IPS DF 19.7 (cell line): ENCODE measurements at places on chromosomes 1 and 21.
A peak's percentile ranks its signal among the peaks of the same experiment; 100 is the strongest.

- DNase-seq, result no peak
These were observed 216.9 kb upstream of the SAMSN1 start for GRCh38 chr21:14762734-14763694.

DNA sequence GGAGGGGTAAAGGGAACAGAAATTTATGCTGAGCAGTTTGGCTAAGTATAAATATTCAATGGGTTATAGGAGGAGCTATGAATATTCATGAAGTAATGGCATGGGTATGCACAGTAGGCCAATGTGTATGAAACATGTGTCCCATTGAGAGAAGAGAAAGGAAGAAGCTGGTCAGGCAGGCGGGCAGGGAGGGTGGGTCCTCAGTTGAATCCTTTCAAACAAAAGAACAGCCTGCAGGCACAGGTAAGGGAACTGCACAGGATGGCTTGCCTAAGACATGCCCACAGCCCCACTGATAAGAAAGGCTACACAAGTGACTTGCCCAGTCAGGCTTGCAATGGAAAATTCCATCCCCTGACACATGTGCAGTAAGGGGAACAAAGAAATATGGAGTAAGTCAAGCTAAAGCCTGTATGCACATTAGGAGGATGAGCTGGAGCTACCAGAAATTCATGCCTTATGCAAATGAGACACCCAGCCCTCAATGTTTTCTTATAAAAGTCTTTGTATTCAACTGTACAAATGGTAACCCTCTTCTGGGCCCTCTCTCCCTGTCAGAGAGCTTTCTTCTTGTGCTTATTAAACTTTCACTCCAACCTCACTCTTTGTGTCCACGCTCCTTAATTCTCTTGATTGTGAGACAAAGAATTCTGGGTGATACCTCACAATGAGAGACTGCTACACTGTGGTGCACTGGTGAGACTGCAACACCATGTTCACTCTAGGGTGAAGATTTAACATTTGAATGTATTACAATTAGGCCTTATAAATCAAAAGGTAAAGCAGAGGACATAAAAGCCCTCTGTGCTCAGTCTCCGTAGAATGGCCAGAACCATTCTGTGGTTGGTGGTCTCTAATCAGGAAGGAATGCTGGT, 96.5 kb downstream of the ATP1B1 start:
- no peak for DNase-seq

DNA sequence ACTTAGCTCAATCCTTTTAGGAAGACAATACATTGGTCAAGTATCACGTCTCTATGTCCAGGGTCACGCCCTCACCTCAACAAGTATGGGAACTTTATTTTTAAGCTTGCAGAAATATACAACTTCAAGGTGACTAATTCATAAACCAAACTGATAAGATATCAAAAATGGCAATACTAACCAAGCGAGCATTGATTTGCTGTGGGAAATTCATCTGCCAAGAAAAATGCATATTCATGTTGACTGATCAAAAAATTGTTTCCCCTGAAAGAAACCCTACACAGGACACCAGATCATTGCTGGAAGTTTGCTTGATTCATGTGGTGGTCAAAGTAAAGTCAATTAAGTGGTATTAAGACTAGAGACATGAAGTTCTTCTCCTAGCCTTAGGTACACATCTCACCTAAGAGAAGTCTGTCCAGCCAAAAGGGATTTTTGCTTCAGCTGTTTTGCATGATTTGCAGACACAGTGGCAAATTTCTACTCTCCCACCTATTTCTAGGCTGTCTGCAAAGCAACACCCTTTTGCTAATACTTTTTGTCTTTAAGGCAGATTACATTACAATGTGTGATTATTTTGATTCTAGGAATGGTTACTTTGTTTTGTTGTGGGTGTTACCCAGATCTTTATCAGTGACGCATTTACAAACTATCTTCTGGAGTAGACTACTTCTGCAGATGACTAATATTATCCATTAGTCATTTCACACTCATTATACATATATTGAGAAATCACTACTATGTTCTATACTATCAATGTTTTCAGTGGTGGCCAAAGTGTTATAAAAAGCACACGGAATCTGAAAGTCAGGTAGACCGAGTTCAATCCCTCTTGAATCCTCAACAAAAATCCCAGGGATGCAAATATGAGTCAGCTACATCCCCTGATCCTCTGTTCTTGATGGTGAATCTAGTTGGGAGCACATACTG, 12.4 kb downstream of the SAMSN1 start:
- no peak for DNase-seq

GRCh38 chr21:43578677-43579303, 80.5 kb downstream of the HSF2BP start:
- DNase-seq, result no peak

GRCh38 chr1:44947774-44948311, 38.6 kb downstream of the EIF2B3 start:
- DNase-seq, result no peak

DNA sequence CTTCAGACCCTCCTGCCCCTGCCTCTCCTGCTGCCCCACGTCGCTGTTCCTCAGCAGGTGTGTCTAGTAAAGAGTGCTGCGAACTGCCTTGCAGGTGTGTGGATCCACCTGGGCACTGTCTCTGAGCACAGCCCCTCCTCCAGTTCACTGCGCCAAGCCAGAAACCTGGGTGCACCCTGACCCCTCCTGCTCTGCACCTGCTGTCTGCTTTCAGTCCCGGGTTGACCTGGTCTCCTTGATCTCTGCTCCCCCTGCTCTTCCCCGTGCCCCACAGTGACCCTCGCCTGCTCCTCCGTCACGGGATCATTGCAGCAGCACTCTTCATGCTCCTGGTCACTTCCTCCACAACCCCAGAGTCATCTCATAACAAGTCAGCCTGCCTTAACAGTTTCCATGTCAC, 6.5 kb downstream of the A3GALT2 start:
- no peak for DNase-seq

- DNase-seq, result no peak
These were observed 21.0 kb downstream of the SPRTN start for GRCh38 chr1:231359113-231359512.

DNA sequence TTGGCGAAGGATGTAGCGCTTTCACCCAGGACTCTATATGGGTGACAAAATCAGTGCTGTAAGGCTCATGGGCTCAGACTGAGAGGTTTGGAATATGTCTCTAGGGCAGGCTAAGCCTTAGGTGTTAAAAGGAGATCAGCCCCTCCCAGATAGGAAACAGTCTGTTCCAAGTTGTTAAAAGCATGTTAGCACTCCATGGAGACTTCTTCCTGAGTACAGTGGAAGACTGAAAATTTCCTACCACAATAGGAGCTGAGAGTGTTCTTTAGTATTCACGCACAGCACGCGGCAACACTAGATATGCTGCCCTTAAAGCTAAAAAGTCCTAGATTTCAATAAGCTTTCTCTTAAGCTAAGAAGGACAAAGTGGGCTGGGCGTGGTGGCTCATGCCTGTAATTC, 122.1 kb downstream of the TRABD2B start:
- no peak for DNase-seq

GRCh38 chr1:55694310-55694801, 479.2 kb upstream of the USP24 start:
- DNase-seq, result no peak

- DNase-seq, result no peak
These were observed 2.3 kb downstream of the KLHL17 start for GRCh38 chr1:962381-963300.

DNA sequence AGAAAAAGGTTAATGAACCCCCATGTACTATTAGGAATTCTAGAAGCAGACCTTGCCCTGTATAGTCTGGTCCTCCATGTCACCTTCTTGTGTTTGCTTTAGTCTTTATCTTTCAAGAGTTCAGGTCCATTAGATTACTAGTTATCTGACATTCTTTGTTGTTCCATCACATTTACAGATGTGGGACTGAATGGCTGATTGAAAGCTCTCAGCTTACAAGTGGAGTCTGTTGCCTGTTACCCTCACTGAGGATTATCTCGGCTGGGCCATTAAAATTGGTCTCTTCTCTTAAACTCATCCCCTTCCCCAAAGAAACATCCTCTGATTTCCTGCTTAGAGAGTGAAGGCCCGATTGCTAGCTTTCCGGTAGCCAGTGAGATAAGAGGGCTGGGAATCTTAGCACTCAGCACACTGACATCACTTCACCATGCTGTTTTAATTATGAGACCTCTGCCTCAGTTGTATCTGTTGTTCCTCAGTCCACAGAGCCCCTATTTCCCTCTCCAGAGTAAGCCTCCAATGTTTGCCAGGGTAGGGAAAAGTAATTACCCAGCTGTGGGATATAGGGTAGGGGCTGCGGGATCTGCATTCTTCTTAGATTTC, 76.8 kb downstream of the LPGAT1 start:
- no peak for DNase-seq

- DNase-seq, result no peak
These were observed 18.1 kb downstream of the KNCN start for GRCh38 chr1:46533179-46533864.

DNA sequence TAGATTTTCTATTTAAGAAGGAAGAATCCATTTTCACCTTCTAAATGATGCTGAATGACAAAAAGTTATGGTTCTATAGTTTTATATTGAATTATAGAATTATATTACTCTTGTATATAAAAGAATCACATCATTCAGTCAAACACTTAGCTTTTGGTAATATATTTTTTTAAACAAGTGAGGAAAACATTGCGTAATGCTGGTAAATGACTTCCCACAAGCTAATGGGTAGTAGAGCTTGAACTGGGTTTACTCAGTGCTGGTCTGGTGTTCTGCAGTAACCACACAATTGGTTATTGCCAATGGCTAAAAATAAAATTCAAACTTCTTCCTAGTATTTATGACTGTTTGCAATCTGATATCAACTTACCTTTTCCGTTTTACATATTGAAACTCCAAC, 10.6 kb upstream of the GIPC2 start:
- no peak for DNase-seq

GRCh38 chr1:231522038-231522437, 6.4 kb upstream of the TSNAX start:
- no peak for DNase-seq

- no peak for DNase-seq
These were observed 8.0 kb upstream of the AKR1A1 start for GRCh38 chr1:45542591-45542990.

DNA sequence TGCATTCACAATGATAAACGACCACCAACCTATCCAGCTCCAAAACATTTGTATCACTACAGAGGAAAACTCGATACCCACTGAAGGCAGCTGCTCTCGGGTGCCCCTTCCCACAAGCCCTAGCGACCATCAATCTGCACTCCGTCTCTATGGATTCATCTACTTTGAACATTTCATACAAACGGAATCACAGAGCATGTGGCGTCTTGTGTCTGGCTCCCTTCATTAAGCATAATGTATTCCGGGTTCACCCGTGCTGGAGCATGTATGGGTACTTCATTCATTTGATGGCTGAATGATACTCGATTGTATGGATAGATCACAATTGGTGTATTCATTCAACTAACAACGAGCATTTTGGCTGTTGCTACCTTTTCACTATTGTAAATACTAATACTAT, 340.2 kb downstream of the SMYD3 start:
- no peak for DNase-seq

DNA sequence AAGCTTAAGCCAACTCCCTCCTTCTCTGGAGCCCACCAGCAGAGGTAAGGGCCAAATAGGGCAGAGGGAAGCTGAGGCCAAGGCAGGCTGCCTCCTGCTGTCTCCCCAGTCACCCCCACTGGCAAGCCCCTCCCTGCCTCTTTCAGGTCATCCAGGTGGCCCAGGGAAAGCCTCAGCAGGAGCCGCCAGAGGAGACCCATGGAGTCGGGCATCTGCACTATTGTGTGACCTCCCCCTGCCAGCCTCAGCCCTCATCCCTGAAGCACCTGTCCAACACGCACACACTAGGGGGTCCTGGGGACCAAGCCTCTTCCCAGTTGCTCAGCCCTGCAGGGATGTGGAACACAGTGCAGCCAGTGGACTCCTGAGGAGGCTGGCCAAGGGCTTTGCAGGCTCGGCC, 5.3 kb upstream of the NAXE start:
- no peak for DNase-seq

DNA sequence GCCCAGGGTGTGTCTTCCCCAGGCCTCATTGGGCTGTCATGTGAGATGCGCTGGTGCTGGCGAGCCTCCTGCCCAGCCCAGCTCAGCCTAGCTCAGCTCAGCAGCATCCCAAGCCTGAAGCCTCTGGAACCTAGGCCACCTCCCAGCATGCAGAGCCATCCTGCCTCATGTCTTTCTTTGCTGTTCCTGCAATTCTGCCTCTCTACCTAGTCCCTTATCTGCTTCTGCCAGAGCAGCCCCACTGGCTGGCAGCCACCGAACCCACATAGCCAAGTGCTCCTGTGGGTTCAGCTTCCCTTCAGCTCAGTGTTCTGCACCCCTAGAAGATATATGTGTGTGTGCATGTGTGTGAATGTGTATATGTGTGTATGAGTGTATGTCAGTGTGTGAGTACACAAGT, 291.5 kb upstream of the VAMP3 start:
- DNase-seq, result no peak

DNA sequence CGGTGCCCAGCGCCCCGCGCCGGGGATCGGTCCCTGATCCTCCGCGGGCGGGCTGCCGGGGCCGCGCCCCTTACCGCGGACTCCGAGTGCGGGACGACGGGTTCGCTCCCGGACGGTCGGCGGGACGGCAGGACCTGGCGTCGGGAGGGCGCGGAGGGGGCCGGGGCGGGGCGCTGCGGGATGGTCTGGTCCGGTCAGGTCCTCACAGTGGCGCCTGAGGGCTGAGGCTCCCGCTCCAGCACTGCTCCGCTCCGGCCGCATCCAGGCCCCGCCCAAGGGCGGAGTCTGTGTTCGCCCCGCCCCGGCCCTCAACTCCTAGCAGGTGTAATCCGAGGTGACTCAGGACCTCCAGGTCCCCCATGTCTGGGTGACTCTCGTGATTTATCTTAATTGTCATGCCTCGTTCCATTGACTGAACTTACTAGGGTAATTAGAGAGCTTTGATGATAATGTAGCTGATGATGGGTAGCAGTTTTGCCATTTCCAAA, at the start of gene RAB3B:
RAB3B (minus strand) TSS at position 223 of the 488 bp plus-strand sequence. CDS start 13,583 bp downstream, outside the sequence.
- peak; percentile 57 for DNase-seq

- DNase-seq, result peak; percentile 75
These were observed at the start of gene TUFT1 for GRCh38 chr1:151540021-151540981. Gene TUFT1 (plus strand): TSS chr1:151540309. CDS start chr1:151540367, 58 bp downstream.

DNA sequence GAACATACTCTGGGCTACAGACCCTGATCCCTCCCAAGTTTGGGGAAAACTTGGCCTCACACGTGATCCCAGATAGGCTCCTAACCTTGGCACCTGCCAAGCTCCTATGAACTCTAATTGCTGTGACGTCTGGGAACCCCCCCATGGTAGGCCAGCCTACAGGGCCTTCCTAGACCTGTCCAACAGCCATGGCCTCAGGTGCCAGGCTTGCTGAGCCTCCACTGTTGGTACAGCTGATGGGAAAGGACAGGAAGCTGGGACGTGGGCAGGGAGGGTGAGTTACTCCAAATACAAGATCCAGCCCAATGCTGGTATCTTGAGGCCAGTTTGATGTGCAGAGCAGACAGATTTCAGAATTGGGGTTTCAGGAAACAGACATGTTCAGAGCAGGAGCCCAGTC, 19.1 kb downstream of the SMIM12 start:
- no peak for DNase-seq

DNA sequence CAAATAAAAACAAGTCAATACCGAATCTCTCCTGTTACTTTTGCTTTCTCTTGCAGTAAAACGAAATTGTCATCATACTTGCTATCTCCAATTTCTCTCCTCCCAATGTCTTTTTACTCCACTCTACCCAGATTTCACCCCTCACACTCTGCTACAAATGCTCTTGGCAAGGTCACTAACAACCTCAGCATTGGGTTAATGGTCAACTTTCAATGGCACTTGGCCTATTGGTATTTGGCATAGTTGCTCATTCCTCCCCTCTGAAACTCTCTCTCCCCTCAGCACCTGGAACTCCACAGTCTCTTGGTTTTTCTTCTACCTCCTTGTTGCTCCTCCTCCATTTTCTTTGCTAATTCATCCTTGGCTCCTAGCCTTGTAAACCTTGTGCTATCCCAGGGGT, 367.3 kb downstream of the PTPRU start:
- DNase-seq, result no peak
